ENCODE measurements at places on chromosomes 13 and 19. TPM values are rescaled to one million over a fixed set of nuclear protein-coding genes. Genes with fewer than 3 reads are reported as not detected.
A peak's percentile ranks its signal among the peaks of the same experiment; 100 is the strongest.

DNA sequence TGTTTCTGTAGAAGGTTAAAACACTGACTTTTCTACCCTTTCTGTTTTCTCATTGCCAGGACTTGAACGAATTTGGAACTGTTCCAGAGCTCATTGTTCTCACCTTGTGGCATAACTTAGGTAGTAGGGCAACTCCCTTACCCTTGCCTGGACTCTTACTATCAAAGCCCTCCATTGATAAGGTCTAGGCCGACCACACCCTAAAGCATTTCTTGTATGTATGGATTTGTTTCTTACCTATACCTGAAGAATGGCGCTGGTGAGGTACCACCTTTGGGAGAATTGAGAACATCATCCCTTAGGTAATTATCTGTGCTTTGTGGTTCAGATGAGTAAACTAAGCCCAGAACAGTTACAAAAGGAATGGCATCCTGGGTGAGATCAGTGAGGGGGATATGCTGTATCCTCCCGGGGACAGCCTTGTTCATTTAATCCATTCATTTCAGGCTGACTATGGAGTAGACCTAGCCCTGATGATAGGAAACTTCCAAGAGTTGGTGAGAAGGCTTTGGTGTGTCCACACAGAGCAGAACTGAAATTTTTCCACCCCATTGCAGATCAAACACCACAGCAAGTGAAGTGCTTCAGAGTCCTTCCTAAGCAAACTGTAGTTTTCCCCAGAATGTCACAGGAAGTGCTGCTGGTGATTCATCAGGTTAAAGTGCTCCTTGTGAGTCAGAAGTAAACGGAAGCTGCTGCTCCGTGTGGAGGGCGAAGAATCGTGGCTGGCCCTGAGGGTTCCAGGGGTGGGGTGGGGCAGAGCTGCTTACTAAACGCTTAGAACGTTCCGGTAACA is 113.0 kb downstream of the TEX26 start:
- H3K4me1 ChIP-seq = peaks cover 4% of the 10 kb centered on the region
- H3K27me3 ChIP-seq = no peaks in the 10 kb centered on the region
- H3K27ac ChIP-seq = peak overlapping the region; percentile 75

AXL gene
- total RNA-seq = 36.4 TPM

OSCAR gene
- 2.2 TPM for total RNA-seq

DNA sequence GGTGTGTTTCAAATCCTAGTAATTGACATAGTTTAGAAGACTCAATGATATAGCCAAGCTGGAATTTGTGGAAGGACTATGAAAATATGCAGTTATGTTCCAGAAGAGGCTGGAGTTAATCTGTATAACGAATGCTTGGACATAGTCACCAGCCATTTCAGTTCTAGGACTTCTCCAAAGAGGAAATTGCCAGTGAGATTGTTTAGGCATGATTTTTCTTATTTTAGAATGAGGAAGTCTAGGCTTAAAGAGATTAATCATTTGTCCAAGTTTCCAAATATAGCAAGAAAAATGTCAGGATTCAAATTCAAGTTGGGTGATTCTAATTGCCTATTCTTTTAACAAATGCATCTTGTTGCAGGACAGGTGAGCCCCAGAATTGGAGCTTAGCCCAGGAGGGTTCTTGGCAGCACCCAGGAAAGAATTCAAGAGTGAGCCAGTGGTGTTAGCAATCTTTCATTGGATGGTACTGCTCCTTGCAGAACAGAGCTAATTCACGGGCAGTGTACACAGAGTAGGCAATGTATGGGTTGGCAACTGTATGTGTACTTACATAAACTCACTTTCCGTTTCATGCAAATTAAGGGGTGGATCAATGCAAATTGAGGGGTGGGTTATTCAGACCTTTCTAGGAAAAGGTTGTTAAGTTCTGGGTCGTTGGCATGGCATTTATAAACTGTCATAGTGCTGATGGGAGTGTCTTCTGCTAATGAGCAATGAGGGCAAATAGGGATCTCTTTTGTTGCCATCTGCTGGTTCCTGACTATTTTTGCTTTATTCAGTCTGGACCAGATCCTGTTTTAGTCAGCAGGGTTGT is 763.1 kb upstream of the SLITRK1 start:
- H3K4me3 ChIP-seq = no peak overlapping the region
- no peaks in the 10 kb centered on the region for H3K27me3 ChIP-seq
- H3K4me1 ChIP-seq = no peaks in the 10 kb centered on the region
- H3K27ac ChIP-seq = no peak overlapping the region

- H3K27me3 ChIP-seq = no peaks in the 10 kb centered on the region
- peaks cover 27% of the 10 kb centered on the region for H3K36me3 ChIP-seq
- no peak for DNase-seq
- peaks cover 6% of the 10 kb centered on the region for H3K4me1 ChIP-seq
These were observed 5.7 kb downstream of the ZNF574 start for GRCh38 chr19:42081584-42082203.

All from breast epithelium (tissue), 4 donors.